ENCODE measurements at places on chromosomes 1 and 21. TPM values are rescaled to one million over a fixed set of nuclear protein-coding genes. Genes with fewer than 3 reads are reported as not detected.

- peaks cover 7% of the 10 kb centered on the region for H3K36me3 ChIP-seq
- H3K27ac ChIP-seq, result no peak overlapping the region
Observed at GRCh38 chr1:244314921-244315559, 136.7 kb downstream of the ADSS2 start.

DNA sequence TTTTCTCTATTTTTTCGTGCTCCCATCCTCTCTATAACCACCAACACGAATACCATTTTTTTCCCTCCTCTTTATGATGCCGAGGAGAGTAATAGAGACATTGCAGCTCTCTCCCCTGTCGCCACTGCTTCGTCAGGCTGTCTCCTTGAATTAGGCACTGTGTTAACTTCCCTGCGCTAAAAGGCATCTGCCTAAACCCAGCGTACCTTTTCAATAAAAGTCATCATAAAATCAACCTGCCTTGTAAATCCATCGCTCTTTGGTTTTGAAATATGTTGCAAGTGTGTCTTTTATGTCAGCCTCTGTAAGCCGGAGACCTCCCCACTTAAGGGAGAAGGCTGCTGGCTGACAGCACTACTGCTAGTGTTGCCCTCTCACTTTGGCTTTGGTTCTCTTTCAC is 8.7 kb downstream of the RNF220 start:
- no peak overlapping the region for H3K27ac ChIP-seq
- no peaks in the 10 kb centered on the region for H3K4me1 ChIP-seq
- no peak overlapping the region for H3K4me3 ChIP-seq
- H3K27me3 ChIP-seq, result peaks cover 37% of the 10 kb centered on the region

Gene DNM3
- 0.62 TPM for total RNA-seq

- no peak overlapping the region for H3K27ac ChIP-seq
- no peak for DNase-seq
- no peaks in the 10 kb centered on the region for H3K36me3 ChIP-seq
- no peak overlapping the region for H3K4me3 ChIP-seq
Observed at GRCh38 chr21:15138490-15138889, 73.7 kb upstream of the NRIP1 start.

DNA sequence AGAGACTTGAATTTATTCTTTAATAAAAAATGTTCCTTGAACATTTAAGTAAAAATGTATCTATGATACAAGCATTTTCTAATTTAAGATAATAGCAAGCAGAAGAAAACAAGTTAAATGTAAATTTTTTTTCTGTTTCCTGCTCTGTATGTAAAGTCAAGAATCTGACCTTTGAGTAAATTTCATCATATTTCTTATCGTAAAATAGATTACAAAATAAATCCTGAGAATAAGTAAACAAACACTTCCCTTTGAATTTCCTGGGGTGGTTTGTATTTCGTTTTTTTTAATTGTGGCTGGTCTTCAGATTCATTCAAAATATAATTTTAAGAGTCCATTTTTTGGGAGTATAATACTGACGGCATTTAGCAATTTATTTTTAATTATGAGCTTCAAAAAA is 77.6 kb downstream of the POU2F1 start:
- H3K27me3 ChIP-seq, result no peaks in the 10 kb centered on the region
- peaks cover 5% of the 10 kb centered on the region for H3K4me1 ChIP-seq
- no peak for DNase-seq
- H3K27ac ChIP-seq, result no peak overlapping the region

Gene LCE1F
- not detected for total RNA-seq

- DNase-seq, result no peak
- H3K27me3 ChIP-seq, result no peaks in the 10 kb centered on the region
- no peak overlapping the region for H3K27ac ChIP-seq
- H3K36me3 ChIP-seq, result peaks cover 4% of the 10 kb centered on the region
Observed at GRCh38 chr1:110233861-110234260, 23.7 kb downstream of the KCNC4 start.

Measured in activated T-helper 1 cell treated with anti-CD3 and anti-CD28 coated beads, Interleukin-12 subunit alpha, Interleukin-12 subunit beta, Interleukin-2, Interleukin-4 antibody, amounts not matched to agents 30 ng/mL and 10 ng/mL and 1 ng/mL, durations not matched to agents 14 hours and 24 hours and 36 hours (primary cell).